Stimulated activated CD8-positive, alpha-beta memory T cell treated with anti-CD3 and anti-CD28 coated beads, Interleukin-7, amount 100 ng/mL, for 1 hour (primary cell): ENCODE measurements at places on chromosomes 3 and 15.

- DNase-seq, result no peak
These were observed 36.0 kb downstream of the ARHGAP31 start for GRCh38 chr3:119330181-119330580.

GRCh38 chr3:102980355-102980696, 545.5 kb downstream of the ZPLD1 start:
- DNase-seq, result no peak

DNA sequence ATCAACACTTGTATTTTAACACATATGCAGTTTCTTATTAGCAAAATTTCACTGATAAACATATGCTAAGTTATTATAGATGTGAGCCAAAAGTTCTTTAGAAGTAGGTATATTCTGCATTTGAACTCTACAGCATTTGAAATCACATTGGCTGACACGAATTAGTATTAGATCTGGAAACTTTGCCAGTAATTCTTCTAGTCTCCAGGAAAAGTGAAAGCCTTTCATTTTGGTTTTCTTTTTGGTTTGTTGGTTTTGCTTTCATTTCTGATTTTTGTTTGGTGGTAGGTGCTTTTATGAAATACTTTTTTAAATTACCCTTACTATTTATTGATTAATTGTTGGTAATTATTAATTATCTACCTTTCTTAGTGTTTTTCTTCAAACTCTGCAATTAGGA, 72.9 kb downstream of the RBMS3 start:
- no peak for DNase-seq

GRCh38 chr15:82919231-82919886, 33.2 kb downstream of the HOMER2 start:
- no peak for DNase-seq

- no peak for DNase-seq
These were observed 1.2 kb downstream of the KNL1 start for GRCh38 chr15:40595219-40595618.

- DNase-seq, result no peak
These were observed 72.8 kb upstream of the MYO5C start for GRCh38 chr15:52368402-52368801.

GRCh38 chr3:111781561-111782446, 77.3 kb upstream of the PHLDB2 start:
- no peak for DNase-seq

- DNase-seq, result no peak
These were observed 71.5 kb upstream of the EIF1B start for GRCh38 chr3:40237889-40238571.

DNA sequence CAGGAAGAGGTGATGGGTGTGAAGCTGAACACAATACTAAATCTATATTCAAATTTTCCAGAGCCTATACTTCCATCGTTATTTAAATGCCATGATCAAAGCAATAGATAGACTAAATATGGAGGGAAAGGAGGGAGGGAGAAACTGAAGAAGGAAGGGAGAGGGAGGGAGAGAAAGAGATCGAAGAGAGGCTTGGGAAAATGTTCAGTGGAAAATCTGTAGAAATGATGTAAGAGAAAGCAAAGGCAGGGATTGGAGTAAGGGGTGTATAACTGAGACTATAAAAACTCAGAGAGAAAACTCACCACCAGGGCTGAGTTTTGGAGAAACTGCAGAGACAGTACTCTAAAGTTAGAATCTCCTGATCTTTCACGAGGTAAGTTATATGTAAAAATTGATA, at the start of gene OSTN:
OSTN (plus strand) TSS at position 310 of the 400 bp plus-strand sequence. CDS start 13,292 bp downstream, outside the sequence.
- DNase-seq, result no peak
